Epithelial cell of esophagus (primary cell): ENCODE measurements at places on chromosomes 5 and 9.

- no peak for DNase-seq
These were observed 14.7 kb downstream of the TLN1 start for GRCh38 chr9:35717132-35717870.

- DNase-seq = no peak
These were observed 877 bp upstream of the CAMSAP1 start for GRCh38 chr9:135908093-135908753.

- DNase-seq = no peak
These were observed 8.3 kb downstream of the GRIN1 start for GRCh38 chr9:137147091-137147792.

GRCh38 chr5:91293131-91293530 is 90.0 kb downstream of the ARRDC3 start:
- no peak for DNase-seq

DNA sequence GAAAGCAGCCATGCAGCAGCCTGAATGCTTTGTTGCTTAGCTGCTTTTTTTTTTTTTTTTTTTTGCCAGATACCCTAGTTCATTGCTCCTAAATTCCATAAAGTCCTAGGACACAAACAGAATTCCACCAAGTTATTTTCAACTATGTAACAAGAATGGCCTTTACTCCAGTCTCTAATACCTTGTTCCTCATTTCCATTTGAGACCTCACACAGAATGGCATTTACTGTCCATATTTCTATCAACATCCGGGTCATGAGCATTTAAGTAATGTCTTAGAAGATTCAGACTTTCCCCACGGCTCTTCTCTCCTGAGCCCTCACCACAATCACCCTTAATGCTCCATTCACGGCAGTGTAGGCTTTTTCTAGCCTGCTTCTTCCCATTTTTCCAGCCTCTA is 31.7 kb upstream of the FBXW11 start:
- DNase-seq = no peak

DNA sequence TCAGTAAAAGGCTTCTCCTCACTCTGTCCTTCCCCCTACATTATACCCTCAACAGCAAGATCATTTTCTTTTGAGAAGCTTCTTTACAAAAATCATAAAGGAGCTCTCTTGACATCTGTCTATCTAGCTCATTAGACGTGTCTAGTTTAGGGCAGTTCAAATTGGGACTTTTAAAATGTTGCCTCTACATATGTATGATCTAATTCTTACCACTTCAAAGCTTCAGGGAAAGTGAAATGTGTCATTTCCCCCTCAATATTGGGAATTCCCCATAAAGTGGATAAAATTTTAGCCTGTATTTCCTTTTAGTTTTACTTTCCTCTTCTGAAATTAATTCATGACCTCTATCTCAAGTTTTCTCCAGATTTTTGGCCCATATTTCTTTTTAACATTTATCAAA is 323.7 kb downstream of the ARRDC3 start:
- peak; percentile 37 for DNase-seq

DNA sequence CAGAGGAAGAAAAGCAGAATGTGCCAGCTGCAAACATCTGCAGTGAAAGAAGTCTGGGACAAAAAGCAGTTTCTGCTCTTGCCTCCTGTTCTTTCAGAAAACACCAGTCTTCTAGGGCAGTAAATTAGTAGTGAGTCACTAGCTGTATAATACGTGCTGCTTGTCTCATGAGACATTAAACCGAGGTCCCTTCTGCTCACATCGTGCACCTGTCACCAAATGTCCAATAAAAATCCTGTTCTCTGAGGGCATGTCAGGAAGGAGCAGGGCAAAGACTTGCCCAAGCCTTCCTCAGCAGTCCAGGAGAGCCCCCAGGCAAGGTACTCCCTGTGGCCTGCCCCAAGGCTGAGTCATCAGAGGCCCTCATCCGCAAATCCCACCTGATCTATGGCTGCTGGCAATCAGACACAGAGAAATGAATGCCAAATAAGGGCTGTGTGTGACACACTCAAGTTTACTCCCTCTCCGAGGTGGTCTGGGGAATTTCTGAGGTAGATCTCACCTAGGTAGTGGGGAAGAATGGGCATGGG is 255.3 kb upstream of the SMARCA2 start:
- peak; percentile 7 for DNase-seq

DNA sequence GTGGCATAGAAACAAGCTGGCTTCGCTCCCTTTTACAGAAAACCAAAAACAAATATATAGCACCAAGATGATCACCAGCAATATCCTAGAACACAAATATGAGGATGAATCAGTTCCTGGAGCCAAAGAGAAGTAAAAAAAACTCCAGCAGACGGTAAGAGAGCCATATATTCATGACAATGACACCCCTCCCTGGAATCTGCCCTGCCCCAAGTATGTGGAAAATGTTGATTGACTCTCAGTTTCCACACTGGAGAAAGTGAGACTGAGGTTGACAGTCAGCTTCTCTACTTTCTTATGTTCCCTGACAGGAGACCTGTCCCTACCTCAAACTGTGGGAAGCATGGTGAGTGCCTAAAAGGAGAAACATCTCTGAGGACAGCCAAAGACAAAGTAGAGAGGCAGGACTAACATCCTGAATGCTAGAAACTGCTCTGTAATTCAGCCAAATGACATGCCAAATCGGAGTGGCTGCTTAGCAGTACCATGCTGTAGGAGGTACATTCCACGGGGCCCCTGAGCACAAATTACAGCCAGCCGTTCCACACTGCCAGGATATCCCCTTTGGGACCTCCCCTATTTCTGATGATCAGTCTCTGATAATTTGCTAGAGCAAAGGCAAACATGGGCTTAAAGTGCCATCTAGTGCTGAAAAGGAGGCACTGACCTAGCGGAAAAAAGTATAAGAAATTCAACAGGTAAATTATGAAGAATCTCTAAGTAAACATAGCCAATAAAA is 424.0 kb upstream of the RGMB start:
- DNase-seq = peak; percentile 69

- no peak for DNase-seq
These were observed 84.8 kb downstream of the PJA2 start for GRCh38 chr5:109324931-109325330.

DNA sequence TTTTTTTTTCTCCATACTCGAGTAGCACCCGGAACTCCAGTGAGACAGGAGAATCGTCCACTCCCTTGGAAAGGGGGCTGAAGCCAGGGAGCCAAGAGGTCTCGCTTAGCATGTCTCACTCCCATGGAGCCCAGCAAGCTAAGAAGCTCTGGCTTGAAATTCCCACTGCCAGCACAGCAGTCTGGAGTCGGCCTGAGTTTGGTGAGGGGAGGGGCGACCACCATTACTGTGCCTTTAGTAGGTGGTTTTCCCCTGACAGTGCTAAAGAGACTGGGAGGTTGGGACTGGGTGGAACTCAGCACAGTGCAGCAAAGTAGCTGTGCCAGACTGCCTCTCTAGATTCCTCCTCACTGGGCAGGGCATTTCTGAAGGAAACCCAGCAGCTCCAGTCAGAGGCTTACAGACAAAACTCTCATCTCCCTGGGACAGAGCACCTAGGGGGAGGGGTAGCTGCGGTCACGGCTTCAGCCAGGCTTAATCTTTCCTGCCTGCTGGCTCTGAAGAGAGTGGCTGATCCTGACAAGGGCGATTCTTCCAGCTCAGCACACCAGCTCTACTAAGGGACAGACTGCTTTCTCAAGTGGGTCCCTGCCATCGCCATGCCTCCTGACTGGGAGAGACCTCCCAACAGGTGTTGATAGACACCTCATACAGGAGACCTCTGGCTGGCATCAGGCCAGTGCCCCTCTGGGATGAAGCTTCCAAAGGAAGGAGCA is 414.5 kb upstream of the ZNF608 start:
- no peak for DNase-seq
